ENCODE measurements at places on chromosomes 5 and 9. TPM values are rescaled to one million over a fixed set of nuclear protein-coding genes. Genes with fewer than 3 reads are reported as not detected.

DNA sequence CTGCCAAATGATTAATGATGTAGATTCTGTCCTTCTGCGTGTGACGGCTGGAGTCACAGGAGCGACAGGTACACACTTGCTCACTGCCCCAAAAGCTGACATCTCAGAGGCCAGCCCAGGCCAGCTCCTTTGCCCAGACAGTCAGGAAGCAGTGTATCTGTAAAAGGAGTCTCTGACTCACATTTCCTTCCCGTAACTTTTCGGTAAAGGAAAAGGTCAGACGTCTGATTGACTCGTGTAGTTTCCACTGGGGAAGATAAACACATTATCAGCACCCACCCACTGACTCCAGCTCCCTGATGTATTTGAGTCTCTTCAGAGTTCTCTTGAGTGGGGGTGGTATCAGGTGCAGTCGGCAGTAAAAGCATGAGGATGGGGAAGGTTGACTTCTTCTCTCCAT is 64.4 kb upstream of the WWC1 start:
- no peak for DNase-seq

GRCh38 chr5:150801117-150801927 is 22.8 kb downstream of the SMIM3 start:
- DNase-seq: no peak

Gene IARS1
- polyA plus RNA-seq: 16.0 TPM

DNA sequence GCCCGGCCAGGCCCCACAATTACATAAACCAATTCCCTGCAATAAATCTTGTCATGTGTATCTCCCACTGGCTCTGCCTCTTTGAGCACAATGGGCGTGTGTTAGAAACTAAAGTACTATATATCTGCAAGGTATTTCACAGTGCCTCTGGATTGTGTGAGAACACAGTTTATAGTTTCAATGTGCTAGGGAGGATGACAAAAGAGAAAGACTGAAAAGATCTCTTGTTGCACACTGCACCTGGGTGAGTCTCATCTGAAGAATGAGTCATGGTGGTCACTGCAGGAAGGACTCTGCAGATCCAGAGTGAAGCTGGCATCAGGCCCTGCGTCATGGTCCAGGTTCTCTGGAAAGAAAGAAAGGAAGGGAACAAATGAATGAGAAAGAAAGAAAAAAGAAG is 20.7 kb upstream of the CTSV start:
- no peak for DNase-seq

DNA sequence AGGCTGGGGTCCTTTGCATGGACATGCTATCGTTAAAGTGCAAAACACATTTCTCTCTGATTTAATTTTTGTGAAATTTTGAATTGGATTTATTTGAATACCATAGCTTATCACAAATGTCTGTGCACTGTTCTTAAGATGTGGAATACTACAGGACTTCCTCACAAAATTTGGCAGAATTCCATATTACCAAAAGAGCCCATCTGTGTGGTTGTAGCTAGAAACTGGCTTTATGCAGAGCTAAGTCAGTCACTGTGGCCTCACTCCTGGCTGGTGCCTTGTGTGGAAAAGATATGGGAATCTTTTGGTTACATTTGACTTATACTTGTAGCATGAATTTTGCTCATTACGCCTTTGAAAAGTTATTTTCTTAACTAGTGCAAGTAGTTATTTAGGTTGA is 35.5 kb downstream of the ACO1 start:
- no peak for DNase-seq

- no peak for DNase-seq
Measured at GRCh38 chr5:124902097-124902821, 155.8 kb upstream of the ZNF608 start.

Gene PLPP1
- polyA plus RNA-seq: 49.5 TPM

Gene SLC6A7
- polyA plus RNA-seq: not detected

DNA sequence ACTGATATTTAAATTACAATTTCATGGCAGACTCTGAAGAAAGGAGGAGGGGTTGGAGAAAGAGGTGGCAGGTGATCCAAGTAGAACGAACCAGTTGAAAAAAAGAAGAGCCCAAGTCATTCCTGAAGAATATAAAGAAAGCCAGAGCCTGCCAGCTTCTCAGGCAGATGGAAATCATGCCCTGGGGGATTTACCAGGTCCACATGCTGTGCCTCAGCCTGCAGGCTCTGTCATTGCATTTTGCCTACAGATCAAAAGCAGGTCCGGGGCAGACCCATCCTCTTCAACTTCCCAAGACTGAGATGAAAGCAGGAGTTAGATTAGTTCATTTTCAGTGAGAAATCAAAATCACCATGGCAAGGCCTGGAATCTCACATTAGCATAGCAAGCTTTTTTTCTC is 48.5 kb downstream of the GDNF start:
- no peak for DNase-seq

DNA sequence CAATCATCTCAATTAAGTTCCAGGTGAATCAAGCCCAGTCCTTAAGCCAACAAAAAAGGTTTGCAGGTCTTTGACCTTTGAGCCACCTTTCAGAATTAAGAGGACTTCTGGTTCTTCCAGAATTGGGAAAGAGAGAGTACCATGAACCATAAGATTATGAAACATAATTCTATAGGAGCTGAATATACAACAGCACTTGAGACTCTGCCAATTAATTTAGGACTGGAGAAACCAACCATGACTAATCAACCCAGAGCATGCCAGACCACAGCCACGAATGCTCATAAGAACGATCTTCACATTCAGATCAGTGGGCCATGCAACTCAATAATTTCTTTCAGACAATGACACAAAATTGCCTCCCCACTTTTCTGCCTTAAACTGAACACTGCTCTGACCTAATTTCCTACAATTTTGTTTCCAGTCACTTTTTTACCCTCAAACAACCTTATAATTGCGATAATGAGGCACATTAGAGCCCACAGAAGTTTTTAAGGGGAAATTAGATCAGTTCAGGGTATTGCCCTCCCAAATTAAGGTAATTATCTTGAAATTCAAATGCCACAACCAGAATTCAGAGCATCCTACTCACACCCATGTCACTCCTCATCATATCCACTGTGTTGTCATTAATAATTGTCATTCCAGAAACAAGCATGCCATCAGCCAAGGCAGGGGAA is 213.4 kb downstream of the ATPSCKMT start:
- no peak for DNase-seq

- no peak for DNase-seq
Measured at GRCh38 chr9:3879315-3879714, 353.5 kb upstream of the RFX3 start.

- DNase-seq: no peak
Measured at GRCh38 chr5:127447827-127448226, 69.6 kb upstream of the PRRC1 start.

GRCh38 chr5:34474573-34475021 is 181.5 kb upstream of the RAI14 start:
- DNase-seq: no peak

Gene INSYN2B
- polyA plus RNA-seq: 0.18 TPM

Gene RIGI
- polyA plus RNA-seq: 7.2 TPM

Gene CDC23
- 12.2 TPM for polyA plus RNA-seq

- DNase-seq: no peak
Measured at GRCh38 chr9:129656795-129657390, 8.6 kb upstream of the PRRX2 start.

Data from spleen (tissue), 13 donors.